Stimulated activated CD4-positive, alpha-beta T cell treated with anti-CD3 and anti-CD28 coated beads, Interleukin-15, amount 100 ng/mL, for 1 hour (primary cell): ENCODE measurements at places on chromosomes 1 and 21.

DNA sequence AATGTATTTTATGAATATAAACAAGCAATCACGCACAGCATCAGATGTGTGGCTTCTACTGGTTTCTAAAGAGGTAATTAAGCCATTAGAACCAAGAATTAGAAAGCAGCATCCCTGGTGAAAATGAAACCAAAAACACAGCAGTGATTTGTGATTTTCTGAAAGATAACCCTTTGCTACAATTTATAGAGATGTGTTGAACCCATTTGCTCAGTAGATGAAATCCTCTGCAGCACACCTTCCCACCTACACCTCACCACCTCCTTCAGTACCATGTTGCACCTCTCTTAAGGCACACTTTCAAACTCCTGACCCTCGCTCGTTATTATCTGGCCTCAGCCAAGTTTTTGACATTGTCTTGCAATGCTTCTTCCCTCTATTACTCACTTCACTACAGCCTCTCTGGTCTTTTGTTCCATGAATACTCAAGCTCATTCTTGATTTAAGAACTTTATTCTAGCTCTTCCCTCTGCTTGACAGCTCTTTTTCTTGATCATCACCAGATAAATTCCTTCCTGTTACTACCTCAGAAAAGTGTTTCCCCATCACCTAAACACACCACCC lies 38.6 kb downstream of the NSL1 start:
- DNase-seq = no peak

GRCh38 chr1:240199758-240200645 lies 108.3 kb downstream of the FMN2 start:
- no peak for DNase-seq

DNA sequence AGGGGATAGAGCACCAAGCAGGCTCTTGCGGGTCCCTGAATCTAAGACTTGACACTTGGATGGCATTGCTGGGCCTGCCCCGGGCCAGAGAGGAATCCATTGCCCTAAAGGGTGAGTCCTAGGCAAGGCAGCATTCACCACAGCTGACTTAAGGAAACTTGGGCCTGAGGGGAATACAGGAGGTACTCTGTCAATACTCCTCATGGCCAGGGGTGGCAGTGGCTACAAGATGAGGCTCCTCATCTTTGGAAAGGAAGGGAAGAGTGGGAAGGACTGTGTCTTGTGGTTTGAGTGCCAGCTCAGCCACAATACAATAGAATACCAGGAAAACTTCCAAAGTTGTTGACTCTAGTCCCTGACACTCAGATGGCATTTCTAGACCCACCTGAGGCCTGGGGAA lies 5.1 kb downstream of the KRTAP22-1 start:
- no peak for DNase-seq

DNA sequence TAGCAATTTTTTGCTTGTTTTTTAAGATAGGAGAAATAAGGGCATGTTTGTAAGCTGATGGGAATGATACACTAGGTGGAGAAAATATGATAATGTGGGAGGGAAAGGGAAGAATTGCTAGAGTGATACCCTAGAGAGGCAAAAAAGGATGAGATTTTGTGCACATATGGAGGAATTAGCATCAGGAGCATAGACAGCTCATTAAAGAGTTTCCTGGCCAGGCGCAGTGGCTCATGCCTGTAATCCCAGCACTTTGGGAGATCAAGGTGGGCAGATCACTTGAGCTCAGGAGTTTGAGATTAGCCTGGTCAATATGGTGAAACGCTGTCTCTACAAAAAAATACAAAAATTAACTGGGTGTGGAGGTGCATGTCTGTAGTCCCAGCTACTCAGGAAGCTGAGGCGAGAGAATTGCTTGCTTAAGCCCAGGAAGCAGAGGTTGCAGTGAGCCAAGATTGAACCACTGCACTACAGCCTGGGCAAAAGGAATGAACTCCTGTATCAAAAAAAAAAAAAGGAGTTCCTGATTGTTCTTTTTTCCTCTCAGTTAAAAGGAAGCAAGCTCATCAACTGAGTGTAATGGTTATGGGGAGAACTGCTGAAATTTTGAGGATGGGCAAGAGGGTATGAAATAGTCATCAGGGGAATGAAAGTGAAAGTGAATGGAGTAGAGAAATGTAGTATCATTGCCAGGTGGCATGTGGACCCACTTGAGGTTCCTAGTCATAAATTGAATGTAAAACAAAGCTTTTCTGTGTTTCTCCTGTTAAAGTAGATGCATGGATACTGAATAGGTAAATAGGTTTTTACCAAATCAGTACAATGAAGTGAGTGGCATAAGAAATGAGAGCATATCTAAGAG lies 35.5 kb downstream of the SH3GLB1 start:
- no peak for DNase-seq

DNA sequence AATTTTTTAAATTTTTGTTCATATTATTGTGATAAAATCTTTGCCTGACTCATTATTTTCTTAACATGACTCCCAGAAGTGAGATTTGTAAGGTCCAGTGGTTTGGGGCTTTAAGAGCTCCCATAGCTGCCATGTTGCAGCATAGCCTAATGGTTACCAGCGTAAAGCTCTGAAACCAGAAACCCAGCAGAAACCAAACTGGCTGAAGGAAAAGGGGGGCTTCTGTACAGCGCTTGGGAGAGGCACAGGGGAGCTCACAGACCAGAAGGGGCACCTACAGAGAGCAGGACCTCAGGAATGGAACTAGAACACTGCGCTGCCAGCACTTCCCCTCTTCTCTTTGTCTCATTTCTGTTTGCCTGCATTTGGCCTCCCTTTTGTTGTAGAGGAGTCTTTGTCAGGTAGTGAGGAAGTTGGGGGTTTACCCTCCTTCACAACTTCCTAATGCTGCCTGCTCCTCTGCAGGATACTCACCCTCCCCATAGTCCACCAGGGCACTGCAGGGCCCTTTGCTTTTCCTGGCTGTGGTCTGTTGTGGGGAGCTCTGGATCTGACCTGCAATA lies 2.6 kb upstream of the PYCR2 start:
- no peak for DNase-seq
